ENCODE measurements at places on chromosomes 11 and 22. TPM values are rescaled to one million over a fixed set of nuclear protein-coding genes. Genes with fewer than 3 reads are reported as not detected.

Gene APOA5
- not detected for total RNA-seq

DNA sequence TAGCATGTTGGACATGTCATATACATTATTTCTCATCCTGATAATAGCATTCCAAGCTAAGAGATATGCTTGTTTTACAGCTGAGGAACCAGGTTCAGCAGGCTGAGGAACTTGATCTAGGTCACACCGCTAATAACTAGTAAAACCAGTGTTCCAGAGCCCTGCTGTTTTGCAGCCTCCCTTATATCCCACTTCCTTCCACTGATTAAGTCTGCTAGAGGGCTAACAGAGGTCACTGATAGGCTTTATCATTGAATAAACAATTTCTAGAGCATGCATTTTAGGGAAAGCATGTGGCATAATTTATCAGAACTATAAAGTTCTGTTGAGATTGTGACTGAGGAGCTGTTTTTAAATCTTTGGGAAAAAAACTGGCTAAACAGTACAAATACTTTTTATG is 54.0 kb downstream of the UVRAG start:
- no peak for DNase-seq

Gene NUP98
- 90.8 TPM for total RNA-seq

- no peak for DNase-seq
These were observed 21.0 kb upstream of the UBASH3B start for GRCh38 chr11:122634501-122634900.

Gene SPI1
- not detected for total RNA-seq

DNA sequence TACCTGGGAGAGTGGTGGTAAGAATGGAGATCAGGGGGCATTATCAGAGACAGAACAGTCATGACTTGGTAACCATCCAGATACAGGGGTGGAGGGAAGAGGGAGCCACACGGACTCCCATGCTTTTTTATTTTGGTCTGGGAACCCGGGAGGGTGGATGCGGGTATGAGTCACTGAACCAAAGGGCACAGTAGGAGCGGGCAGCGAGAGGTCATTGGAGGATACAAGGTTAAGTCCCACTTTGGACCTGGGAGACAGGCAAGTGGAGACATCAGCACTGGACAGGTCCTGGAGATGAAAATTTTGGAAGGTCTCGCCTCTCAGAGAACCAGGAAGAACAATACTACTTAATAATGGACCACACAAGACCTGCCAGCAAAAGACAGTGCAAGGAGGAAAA is 6.7 kb downstream of the HDHD5 start:
- DNase-seq, result no peak

DNA sequence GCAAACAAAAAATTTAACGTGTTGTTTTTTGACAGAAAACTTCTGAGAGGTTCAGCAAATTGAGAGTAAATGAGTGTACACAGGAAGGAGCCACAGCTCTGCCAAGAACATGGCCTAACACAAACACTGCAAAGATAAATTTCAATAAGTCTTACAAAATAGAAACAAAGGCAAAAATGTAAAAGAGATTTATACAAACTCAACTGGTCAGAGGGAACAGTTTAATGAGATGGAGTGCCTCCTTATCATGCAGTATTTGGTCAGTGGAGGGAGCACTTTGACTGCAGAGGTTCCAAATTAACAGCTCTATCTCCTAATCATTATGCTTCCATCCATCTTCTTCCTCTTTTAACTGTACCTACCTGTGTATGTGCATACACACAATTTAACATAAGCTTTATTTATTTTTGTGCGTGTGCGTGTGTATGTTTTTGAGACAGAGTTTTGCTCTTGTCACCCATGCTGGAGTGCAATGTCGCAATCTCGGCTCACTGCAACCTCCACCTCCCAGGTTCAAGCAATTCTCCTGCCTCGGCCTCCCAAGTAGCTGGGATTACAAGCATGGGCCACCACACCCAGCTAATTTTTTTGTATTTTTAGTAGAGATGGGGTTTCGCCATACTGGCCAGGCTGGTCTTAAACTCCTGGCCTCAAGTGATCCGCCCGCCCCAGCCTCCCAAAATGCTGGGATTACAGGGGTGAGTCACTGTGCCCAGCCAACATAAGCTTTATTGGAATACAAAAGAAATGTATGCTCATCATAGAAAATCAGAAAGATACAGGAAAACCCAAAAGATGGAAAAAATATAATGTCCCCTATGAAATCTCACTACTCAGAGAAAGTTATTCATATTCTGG is 111.9 kb downstream of the MRTFA start:
- DNase-seq, result peak; percentile 21

- DNase-seq, result no peak
These were observed 836.0 kb downstream of the FAM181B start for GRCh38 chr11:81897639-81898038.

Measured in activated naive CD4-positive, alpha-beta T cell treated with anti-CD3 and anti-CD28 coated beads for 36 hours (primary cell).